ENCODE measurements at places on chromosomes 2 and 18.

- DNase-seq, result no peak
Measured at GRCh38 chr2:143347901-143348414, 218.7 kb downstream of the ARHGAP15 start.

- no peak for DNase-seq
Measured at GRCh38 chr2:121162893-121163292, 122.1 kb downstream of the TFCP2L1 start.

- DNase-seq, result no peak
Measured at GRCh38 chr18:36066686-36067054, 689 bp downstream of the RPRD1A start.

GRCh38 chr2:143548032-143548431 lies 418.8 kb downstream of the ARHGAP15 start:
- no peak for DNase-seq

DNA sequence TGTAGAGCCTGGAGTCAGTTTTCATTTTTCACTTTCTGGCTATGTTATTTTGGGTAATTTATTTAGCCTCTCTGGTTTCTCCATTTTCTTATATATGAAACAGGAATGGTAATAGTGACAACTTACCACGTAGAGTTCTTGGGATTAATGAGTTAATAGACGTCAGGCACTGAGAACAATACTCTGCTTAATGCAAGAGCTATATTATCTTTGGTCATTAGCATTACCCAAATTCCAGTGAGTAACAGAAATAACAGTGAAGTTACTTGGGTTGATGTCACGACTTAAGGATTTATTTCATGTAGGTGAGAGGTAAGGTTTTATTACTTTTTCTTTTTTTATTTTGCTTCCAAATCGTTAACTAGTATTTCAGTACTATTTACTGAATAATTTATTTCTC lies 601.0 kb upstream of the GCFC2 start:
- DNase-seq, result no peak

DNA sequence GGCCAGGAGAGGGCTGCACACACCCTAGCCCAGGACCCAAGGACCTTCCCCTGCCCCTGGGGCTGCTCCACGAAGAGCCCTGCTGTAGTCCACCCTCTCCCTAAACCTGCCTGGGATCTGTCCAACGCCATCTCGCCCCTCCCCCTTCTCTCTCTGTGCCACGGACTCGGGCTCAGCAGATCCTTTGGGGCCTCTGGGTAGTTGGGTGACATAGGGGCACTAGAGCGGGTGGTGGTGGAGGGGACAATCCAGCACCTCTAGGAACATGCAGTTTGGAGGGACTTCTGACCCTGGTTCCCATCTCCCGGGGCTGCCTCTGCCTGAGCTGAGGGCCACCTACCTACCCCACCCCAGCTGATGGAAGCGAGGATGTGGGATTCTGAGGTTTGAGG lies 7.3 kb upstream of the CRYBA2 start:
- no peak for DNase-seq

Data from CD4-positive, alpha-beta T cell treated with Interleukin-2 at 100 ng/mL for 4 hours (primary cell).